Heart right ventricle (tissue), 16 donors: ENCODE measurements at places on chromosomes 6 and 20. TPM values are rescaled to one million over a fixed set of nuclear protein-coding genes. Genes with fewer than 3 reads are reported as not detected.

DNA sequence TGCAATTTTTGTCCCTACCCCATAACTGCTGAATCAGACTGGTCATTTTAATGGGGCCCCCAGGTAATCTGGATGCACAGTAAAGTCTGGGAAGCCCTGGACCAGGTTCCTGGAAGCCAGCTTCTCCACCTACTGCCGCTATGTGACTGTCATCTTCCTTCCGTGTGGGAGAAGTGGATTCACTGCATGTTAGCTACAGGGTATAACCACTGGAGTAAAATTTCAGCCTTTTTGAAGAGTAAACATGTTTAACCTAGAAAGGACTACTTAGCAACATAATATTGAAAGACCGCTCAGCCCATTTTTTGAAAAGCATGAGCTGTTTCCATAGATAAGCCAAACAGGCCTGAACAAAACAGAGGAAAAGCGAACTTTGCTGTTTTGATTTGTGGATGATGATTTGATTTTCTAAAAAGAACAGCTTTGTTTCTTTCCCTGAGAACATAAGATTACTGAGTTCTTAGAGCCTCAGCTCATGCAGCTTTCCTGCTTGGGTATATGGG lies 208.1 kb downstream of the PLCB4 start:
- DNase-seq = no peak

Gene TNNC2
- total RNA-seq = not detected

Gene MAP1LC3A
- total RNA-seq = 73.4 TPM

- no peak for DNase-seq
Observed at GRCh38 chr6:139378882-139379341, 4.5 kb upstream of the CITED2 start.

GRCh38 chr20:19977373-19977770 lies 39.8 kb upstream of the NAA20 start:
- DNase-seq = no peak

Gene AURKA
- total RNA-seq = 8.3 TPM

- DNase-seq = no peak
Observed at GRCh38 chr6:36484736-36485135, 41.9 kb downstream of the KCTD20 start.

Gene LRRC1
- total RNA-seq = 1.9 TPM

Gene TOMM6
- 196 TPM for total RNA-seq

- no peak for DNase-seq
Observed at GRCh38 chr20:32193996-32194395, 13.5 kb downstream of the PLAGL2 start.

DNA sequence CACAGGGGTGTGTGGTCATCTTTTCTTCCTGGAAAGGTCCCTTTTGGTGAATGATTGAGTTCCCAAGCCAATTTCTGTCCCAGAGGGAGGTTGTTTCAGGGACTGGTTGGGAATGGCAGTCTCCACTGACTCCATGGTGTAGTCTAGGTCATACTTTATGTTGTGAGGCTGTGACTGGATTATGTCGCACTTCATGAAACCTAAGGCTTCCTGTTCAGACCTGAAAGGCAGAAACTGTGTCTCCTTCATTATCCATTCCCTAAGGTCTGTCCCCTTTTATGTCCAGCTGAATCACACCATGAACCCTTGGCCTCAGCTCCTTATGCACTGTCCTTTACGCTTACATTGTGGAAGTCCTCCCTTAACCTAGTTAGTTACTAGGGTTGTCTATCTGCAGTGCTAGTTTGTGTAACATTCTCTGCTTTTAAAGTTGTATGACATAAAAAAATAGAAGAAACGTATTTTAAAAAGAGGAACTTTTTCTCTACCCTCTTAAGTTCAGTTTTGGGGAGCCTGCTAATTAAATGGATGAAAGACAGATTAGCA lies 191.3 kb downstream of the JARID2 start:
- DNase-seq = no peak

GRCh38 chr6:64266351-64266821 lies 630.8 kb downstream of the PHF3 start:
- DNase-seq = no peak

DNA sequence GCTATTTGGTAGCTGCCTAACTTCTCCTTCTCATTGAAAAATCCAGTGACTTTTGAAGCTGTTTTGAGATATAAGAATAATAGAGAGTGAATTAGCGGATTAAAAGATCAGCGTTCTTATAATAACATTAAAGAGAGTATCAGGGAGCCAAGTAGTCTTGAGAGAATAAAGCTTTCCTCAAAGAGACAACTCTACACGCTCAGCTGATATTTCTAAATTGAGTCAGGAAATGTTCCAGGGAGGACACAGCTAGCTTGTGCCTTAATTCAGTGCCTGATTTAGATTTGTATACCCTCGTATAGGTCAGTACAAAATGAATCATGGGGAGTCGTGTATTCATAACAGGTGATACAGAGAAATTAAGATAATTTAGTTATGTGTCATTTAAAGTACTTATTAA lies 75.1 kb upstream of the QKI start:
- no peak for DNase-seq

GRCh38 chr6:157943249-157943963 lies 38.3 kb upstream of the SYNJ2 start:
- DNase-seq = no peak

GRCh38 chr6:122730775-122731386 lies 48.6 kb upstream of the FABP7 start:
- no peak for DNase-seq

DNA sequence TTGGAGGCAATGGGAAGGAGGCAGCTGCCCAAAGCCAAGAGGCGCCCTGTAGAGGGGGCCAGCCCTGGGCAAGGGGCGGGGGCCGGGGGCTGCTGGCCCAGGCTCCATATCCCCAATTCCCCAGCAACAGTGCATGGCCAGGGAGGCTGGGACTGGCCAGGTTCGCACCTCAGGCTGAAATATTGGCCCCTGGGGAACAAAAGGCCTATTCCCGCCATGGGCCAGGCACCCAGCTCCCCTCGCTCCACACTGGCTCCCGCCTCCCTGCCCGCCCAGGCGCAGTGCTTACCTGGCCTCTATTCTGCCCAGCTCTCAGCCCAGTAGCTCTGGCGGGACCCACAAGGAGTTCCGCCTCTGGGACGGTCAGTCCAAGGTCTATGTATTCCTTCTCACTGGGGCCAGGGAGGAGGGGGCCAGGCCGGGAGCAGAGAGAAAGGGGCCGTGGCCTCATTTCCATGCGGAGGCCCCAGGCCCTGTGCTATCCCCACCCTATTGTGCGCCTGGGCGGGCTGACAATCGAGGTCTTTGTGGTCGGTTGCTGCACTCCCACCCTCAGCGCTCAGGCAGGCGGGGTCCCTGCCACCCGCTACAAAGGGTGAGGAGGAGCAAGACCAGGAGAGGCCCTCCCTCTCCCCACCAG lies 42.3 kb downstream of the YTHDF1 start:
- no peak for DNase-seq

Gene PRICKLE4
- total RNA-seq = 4.4 TPM

Gene PRKN
- 26.3 TPM for total RNA-seq

Gene SOX4
- total RNA-seq = 8.6 TPM

Gene RREB1
- 43.4 TPM for total RNA-seq

DNA sequence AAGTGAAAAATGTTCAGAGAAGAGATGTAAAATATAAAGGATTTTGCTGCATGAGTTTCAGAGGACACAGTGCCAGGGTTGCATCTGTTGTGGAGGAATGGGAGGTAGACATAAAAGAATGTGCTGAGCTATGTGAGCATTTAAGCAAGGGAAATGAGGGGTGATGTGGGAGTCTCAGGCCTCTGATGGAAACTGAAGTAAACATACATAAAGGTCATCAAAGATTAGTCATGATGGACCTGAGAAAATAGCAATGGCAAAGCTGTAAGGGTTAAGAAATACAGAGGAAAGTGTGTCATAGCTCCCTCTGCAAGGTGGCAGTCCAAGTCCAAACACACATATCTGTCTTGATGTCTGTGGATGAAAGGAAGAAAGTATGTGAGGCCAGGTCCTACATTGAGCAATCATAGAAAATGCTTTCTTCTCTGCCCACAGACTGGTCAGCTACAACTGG lies 306.6 kb upstream of the ECI2 start:
- no peak for DNase-seq

GRCh38 chr20:47198254-47198671 lies 158.2 kb downstream of the ZMYND8 start:
- DNase-seq = no peak

DNA sequence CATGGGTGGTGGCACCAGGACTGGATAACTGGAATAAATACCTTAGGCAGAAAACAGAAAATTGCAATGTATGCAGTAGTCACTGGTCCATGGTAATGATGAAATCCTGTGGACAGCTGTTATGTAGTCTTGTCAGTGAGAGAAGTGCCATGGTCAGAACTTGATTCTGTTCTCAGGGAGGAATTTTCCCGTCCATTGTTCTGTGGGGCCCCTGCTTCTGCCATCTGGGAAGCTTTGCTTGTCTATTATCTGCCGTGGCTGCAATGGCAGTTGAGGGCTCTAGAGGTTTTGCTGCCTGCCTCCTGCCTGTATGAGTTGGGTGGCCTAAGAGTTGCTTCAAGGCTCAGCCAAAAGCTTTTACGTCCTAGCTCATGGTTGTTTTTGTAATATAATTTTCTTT lies 126.8 kb upstream of the SLC35B3 start:
- DNase-seq = no peak

Gene EPHA7
- 0.22 TPM for total RNA-seq

GRCh38 chr20:56797023-56797422 lies 167.9 kb downstream of the TFAP2C start:
- no peak for DNase-seq

- no peak for DNase-seq
Observed at GRCh38 chr20:48166082-48166835, 381.0 kb upstream of the SULF2 start.

- DNase-seq = no peak
Observed at GRCh38 chr6:137772541-137773250, 94.4 kb upstream of the TNFAIP3 start.

GRCh38 chr6:109050012-109050411 lies 44.6 kb downstream of the SESN1 start:
- no peak for DNase-seq

DNA sequence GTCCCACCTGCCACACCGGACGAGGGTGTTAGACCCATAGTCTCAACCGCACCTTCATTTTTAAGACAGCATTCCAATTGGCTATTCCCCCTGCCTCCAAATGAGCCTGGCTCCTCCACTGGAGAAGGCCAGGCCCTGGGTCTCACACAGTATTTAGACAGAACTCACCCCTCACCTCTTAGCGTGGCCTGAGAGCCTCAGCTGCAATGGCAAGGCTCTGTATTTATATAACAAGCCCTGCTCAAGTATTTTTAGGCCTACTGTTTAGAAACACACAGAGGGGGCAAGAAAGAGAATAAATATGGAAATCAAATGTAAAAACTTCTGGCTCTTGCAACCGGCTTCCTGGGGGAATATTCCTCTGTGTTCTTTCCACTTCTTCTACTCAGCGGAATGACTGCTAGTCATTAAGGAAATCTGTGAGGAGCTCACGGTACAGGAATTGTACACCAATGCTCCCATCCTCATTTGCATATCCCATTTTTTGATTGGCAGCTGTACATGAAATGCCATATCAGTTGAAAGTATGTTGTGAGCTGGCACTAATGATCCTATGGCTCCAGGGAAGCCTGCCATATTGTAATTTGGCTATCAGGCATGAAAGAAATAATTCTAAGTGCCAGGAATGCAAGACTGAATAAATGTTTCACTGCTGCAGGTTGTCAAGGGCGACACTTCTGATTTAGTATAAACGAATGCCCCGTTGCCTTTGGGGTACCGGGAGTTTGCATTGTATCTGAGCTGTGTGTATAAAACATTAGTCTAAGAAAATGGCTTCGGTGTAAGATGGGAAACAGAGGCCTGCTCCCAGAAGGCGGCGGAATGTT lies 207.5 kb downstream of the ZNF217 start:
- DNase-seq = no peak

- DNase-seq = peak; percentile 25
Observed at GRCh38 chr6:113629975-113630737, 227.0 kb upstream of the MARCKS start.

DNA sequence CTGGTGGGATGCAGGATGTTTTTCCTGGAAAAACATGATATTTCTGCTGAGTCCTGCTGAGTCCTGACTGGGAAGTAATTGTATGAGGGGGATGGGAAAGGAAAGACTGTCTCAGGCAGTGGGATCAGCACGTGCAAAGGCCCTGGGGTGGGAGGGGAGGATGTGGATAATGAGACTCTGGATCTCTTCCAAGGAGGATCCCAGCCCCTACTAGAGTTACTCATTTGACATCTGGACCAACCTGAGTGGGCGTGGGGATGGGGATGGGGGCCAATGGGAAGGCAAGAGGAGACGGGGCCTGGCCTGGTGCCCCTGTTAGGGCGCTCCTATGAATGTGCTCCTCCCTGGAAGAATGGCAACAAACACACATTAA lies 73.0 kb downstream of the CD40 start:
- no peak for DNase-seq

DNA sequence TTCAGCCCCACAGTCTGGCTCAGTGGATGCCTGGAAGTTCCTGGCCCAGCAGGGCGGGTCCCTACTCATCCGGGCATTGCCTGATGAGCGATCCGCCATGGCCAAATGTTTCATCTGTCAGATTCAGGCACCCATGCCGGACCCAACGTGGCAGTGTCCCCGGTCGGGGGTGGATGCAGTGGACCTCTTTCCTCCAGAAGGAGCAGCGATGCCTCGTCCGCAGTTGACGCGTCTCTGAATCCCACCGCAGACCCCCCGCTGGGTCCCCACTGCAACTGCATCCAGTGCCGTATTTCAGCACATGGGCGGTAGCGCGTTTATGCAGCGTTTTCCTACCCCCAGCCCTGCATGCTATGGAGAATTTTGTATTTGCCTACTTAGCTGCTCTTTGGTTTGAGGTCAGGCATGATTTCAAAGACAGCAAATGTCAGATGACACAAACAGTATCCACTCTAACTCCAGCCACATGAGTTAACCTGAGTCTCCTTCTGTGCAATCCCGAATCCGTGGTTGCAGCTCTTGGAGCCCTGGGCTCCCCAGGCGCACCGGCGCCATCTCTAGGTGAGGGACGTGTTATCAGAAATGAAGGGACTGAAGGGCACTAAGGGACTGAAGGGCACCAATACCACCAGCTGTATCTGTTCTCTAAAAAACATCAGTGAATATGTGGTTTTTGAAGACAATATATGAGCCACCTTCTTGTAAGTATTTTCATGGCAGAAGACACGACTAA lies 72.6 kb upstream of the THBS2 start:
- DNase-seq = no peak

- DNase-seq = no peak
Observed at GRCh38 chr6:27868311-27868710, 43.9 kb downstream of the OR2B2 start.

Gene MYLK2
- total RNA-seq = 0.18 TPM

Gene TSHZ2
- 5.8 TPM for total RNA-seq

DNA sequence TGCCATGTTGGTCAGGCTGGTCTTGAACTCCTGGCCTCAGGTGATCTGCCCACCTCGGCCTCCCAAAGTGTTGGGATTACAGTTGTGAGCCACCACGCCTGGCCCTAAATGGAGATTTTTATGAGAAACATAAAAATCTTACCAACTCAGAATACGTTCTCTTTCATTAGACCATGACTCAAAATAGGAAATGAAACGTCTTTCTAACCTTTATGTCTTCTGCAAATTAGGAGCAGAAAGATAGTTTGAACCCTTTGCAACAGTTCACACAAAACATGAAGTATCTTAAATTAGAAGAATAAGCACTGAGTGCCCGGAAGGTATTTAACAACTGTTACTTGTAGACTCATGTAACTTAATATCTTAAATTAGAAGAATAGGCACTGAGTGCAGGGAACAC lies 48.3 kb downstream of the AHI1 start:
- DNase-seq = no peak

Gene SLC26A8
- 0.11 TPM for total RNA-seq
